Mucosa of gallbladder (tissue), 1 donor: ENCODE measurements at places on chromosomes 7 and 10. TPM values are rescaled to one million over a fixed set of nuclear protein-coding genes. Genes with fewer than 3 reads are reported as not detected.

OR6B1 gene
- not detected for total RNA-seq

ZNF398 gene
- 15.3 TPM for total RNA-seq

NMT2 gene
- 23.3 TPM for total RNA-seq

OTUD1 gene
- 24.1 TPM for total RNA-seq

AIFM2 gene
- 12.2 TPM for total RNA-seq

NKX1-2 gene
- 0.09 TPM for total RNA-seq

EPO gene
- not detected for total RNA-seq

TFR2 gene
- 13.8 TPM for total RNA-seq

HERC4 gene
- 40.7 TPM for total RNA-seq

NSUN6 gene
- 13.5 TPM for total RNA-seq

ZNF804B gene
- not detected for total RNA-seq

ITGB8 gene
- 66.5 TPM for total RNA-seq

TUBAL3 gene
- 0.49 TPM for total RNA-seq

ANKRD61 gene
- not detected for total RNA-seq

NSUN5 gene
- total RNA-seq, result 21.4 TPM

TEX36 gene
- not detected for total RNA-seq

BTBD16 gene
- total RNA-seq, result 1.2 TPM

NRF1 gene
- total RNA-seq, result 16.4 TPM

SSMEM1 gene
- not detected for total RNA-seq

MMS19 gene
- total RNA-seq, result 48.1 TPM

ARL5B gene
- total RNA-seq, result 15.0 TPM

SFXN4 gene
- 15.8 TPM for total RNA-seq

JAKMIP3 gene
- total RNA-seq, result 1.1 TPM

GNB2 gene
- total RNA-seq, result 236 TPM

TMEM213 gene
- 0.12 TPM for total RNA-seq

MRPS17 gene
- total RNA-seq, result 10.8 TPM

HOXA5 gene
- total RNA-seq, result 0.81 TPM

OR2F1 gene
- not detected for total RNA-seq

PRSS37 gene
- total RNA-seq, result not detected

VAX1 gene
- not detected for total RNA-seq

MRLN gene
- not detected for total RNA-seq

FRMPD2 gene
- 0.23 TPM for total RNA-seq

SORCS1 gene
- 3.1 TPM for total RNA-seq

EBLN1 gene
- not detected for total RNA-seq

FAM25C gene
- not detected for total RNA-seq

MEST gene
- 18.6 TPM for total RNA-seq

LDB3 gene
- 4.9 TPM for total RNA-seq

TSPAN15 gene
- total RNA-seq, result 108 TPM

MOGAT3 gene
- total RNA-seq, result 0.14 TPM

C10orf67 gene
- total RNA-seq, result 0.14 TPM

TUBB8 gene
- total RNA-seq, result not detected

CRTAC1 gene
- total RNA-seq, result 1.6 TPM

ENKUR gene
- total RNA-seq, result 0.37 TPM

ITGA8 gene
- total RNA-seq, result 2.4 TPM

PLPP4 gene
- 0.60 TPM for total RNA-seq

AKR1B15 gene
- 43.2 TPM for total RNA-seq

C10orf105 gene
- 0.06 TPM for total RNA-seq

FKBP6 gene
- not detected for total RNA-seq

CHPF2 gene
- 52.3 TPM for total RNA-seq

FFAR4 gene
- total RNA-seq, result 6.1 TPM

SRGN gene
- 91.4 TPM for total RNA-seq

CFAP70 gene
- total RNA-seq, result 3.6 TPM

POM121 gene
- 46.7 TPM for total RNA-seq

DHX32 gene
- total RNA-seq, result 31.7 TPM

DKK1 gene
- 9.3 TPM for total RNA-seq

LRRC18 gene
- total RNA-seq, result 0.20 TPM

ITIH5 gene
- total RNA-seq, result 42.0 TPM

AKR1D1 gene
- 0.37 TPM for total RNA-seq
